ENCODE measurements at places on chromosomes 2 and 18.
A peak's percentile ranks its signal among the peaks of the same experiment; 100 is the strongest.

DNA sequence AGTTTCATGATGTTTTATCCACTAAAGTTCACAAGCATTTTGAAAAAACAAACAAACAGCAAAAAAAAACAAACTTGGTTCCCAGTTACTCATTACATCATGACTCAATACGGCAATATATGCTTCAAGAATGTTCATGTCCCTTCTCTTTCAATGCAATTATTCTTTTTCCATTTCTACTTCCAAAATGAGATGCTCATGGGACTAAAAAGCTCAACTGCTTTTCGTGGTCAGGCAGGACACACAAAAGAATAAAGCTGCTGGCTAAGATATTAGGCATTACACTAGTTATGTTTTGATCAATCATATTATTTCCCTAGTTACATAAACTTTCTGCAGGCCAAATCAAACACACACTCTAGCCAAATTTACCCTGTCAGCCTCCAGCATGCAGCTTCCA lies 301.3 kb downstream of the EPHA4 start:
- no peak for DNase-seq

- no peak for DNase-seq
Observed at GRCh38 chr18:51426996-51427395, 229.5 kb upstream of the MEX3C start.

DNA sequence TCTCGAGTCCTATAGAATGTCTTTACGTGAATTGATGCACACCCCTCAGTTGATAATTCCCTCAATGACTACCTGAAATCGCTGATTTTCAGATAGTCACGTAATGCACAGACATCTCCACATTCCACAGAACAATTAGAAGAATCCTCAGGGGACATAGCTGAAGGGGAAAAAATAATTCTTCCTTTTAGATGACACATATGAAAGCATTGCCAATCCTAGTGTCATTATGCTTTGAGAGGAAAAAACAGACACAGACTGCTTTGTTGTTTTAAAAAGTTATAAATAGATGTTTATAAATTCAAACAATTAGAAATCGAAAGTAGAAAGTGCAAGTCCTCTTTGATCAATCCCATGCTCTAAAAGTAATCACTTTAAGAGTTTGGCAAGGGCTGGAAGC lies 100.6 kb upstream of the FN1 start:
- no peak for DNase-seq

DNA sequence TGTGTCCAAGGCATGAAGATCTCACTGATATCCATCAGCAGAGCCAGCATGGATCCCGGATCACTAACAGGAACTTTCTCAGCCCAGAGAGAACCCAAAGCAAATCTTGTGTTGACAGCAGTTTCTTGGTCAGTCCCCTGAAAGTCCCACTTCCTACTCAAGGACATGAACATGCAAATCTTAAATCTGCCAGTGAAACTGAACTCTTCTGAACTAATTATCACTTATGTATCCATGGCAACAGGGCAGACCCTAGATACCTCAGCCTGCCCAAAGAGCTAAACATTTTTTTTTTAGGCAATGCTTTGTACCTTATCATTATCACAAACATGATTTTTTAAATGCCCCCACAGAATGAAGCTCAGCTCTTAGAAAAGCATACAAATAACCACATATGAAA lies 127.8 kb upstream of the DDX18 start:
- DNase-seq: no peak

- no peak for DNase-seq
Observed at GRCh38 chr18:46754188-46754587, 2.7 kb downstream of the ST8SIA5 start.

- no peak for DNase-seq
Observed at GRCh38 chr2:201116959-201117734, 1.2 kb downstream of the CFLAR start.

DNA sequence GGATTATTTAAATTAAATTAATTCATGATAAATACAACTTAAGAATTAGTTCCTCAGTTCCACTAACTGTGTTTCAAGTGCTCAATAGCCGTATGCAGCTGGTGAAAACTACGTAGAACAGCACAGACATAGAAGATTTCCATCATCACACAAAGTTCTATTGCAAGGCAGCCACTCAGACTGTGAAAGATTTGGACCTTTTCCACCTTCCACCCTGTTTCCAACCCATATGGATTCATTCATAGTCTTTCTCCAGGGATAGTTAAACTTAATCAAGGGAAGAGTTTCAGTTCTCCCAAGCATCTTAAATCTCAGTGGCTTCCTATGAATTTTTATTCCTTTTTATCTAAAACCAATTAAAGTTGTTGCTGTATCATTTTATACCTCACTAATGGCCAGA lies 2030.8 kb downstream of the SUCLG1 start:
- DNase-seq: no peak

- DNase-seq: no peak
Observed at GRCh38 chr2:207692206-207693065, 19.0 kb upstream of the CCNYL1 start.

DNA sequence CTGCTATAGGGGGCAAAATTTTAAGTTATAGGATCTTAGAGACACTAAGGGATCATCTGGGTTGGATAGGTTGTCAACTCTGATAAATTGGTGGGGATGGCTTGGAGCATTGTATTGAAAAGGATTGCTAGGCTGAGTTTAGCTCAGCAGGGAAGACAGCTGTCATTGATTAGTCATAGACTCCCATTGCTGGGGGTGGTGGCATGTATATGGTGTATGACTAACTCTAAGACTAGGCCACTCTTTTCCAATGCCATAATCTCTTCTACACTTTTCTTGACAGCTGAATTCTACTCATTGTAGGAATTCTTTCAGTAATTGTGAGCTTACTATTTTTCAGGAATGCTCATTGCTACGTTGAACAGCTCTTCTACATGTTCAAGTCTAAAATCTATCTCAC lies 81.3 kb upstream of the PELI1 start:
- no peak for DNase-seq

- DNase-seq: no peak
Observed at GRCh38 chr2:211833582-211834279, 704.9 kb downstream of the ERBB4 start.

GRCh38 chr2:174841350-174841749 lies 77.1 kb upstream of the CHRNA1 start:
- no peak for DNase-seq

DNA sequence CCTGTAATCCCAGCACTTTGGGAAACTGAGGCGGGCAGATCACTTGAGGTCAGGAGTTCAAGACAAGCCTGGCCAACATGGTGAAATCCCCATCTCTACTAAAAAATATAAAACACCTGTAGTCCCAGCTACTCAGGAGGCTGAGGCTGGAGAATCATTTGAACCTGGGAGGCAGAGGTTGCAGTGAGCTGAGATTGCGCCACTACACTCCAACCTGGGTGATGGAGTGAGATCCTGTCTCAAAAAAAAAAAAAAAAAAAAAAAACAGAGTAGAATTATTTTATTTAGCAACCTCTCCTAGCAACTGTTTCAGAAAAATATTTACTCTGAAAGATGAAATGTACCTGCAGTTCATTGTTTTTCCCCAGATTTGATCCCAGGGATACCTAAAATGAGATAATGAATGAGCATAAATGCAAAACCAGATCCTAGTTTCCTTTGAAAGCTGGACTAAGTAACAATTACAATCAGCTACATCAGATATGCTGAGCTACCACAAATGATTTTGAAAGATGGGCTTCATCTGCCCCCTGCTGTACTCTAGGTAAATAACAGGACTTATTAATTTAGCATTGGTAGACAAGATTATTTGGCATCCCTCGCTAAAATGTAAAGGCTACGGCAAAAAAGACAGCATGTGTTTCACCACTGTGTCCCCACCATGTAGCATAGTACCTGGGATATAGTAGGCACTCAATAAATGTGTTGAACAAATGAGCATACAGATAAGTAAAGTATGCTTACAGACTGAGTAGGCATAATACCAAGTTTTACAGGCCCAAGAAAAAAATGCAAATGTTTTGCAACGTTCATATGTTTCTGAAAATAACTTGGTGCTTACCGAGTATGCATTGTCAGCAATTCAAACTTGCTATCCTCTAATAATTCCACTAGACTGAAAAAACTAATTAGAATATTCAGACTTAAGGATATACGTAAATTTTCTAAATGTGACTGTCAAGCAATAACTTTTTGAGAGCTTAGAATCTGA lies 102.5 kb downstream of the ATL2 start:
- DNase-seq: peak; percentile 27

DNA sequence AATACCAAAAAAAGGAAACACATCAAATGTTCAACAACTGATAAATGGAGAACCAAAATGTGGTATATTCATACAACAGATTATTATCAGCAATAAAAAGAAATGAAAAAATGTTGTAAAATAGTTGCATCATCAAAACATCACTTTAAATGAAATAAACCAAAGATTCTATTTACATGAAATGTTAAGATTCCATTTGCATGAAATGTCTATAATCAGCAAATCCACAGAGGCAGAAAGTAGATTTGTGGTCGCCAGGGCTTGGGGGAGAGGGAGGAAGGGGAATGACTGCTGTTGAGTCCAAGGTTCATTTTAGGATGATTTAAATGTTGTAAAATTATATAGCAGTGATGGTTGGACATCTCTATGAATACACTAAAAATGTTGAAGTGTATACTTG lies 181.9 kb downstream of the RTP5 start:
- DNase-seq: no peak

DNA sequence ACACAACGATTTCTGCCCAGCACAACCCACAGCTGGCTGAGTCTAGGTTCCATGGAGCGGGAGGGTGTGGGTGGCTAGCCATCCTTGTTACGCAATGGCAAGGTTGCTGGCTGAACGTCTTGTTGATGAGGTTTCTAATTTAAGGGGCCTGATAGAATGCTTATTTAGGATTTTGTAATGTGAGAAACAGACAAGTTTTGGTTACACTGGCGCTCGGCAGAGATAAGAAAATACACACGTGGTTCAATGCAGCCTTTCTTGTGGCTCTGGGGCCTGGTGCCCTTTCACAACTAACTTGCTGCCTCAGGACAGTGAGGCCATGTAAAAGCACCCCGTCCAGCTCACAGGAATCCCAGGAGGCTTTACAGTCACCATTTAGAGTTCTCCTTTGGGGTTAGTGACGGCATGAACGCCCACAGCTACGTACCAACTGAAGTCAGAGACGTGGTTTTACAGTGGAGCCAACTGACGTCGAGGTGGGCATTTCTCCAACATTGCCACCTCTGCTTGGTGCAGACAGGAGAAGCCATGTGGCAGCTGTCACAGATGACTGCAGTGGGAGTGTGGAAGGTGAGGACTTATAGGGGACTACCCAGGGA lies 29.7 kb upstream of the PIEZO2 start:
- DNase-seq: no peak

DNA sequence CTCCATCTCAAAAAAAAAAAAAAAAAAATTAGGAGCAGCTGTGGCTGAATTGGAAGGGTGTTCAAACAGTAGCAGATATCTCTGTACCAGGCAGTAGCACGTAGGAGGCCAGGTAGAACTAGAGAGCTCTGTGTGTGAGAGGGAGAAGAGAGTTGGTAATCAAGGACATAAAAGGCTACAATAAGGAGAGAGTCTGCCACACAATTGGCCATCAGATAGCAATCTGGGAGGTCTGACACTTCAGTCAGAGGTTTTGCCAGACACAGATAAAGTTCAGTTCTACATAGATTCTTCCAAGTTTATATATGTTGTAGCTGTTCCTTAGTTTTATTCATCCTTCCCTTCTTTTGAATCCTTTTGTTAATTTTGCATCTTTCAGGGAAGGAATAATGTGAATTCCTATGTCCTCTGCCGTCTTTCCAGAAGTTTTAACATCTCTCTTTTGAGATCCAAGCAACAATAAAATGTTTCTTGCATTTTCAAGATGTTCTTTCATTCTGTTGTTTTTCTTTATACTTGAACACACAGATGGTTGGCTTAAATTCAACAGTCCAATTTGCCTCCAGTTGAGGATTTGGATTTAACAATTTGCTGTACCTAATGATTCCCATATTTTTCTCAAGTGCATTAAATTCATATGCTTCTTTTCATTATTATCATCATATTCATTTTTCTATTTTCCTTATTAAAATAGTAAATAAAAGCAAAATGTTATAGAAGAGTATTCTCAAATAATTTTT lies 600.3 kb upstream of the GCFC2 start:
- DNase-seq: no peak

GRCh38 chr2:2906091-2906490 lies 471.5 kb downstream of the EIPR1 start:
- no peak for DNase-seq

- DNase-seq: no peak
Observed at GRCh38 chr2:145524836-145525235, 1004.9 kb upstream of the ZEB2 start.

- DNase-seq: no peak
Observed at GRCh38 chr2:95278051-95278471, 3.8 kb downstream of the PROM2 start.

DNA sequence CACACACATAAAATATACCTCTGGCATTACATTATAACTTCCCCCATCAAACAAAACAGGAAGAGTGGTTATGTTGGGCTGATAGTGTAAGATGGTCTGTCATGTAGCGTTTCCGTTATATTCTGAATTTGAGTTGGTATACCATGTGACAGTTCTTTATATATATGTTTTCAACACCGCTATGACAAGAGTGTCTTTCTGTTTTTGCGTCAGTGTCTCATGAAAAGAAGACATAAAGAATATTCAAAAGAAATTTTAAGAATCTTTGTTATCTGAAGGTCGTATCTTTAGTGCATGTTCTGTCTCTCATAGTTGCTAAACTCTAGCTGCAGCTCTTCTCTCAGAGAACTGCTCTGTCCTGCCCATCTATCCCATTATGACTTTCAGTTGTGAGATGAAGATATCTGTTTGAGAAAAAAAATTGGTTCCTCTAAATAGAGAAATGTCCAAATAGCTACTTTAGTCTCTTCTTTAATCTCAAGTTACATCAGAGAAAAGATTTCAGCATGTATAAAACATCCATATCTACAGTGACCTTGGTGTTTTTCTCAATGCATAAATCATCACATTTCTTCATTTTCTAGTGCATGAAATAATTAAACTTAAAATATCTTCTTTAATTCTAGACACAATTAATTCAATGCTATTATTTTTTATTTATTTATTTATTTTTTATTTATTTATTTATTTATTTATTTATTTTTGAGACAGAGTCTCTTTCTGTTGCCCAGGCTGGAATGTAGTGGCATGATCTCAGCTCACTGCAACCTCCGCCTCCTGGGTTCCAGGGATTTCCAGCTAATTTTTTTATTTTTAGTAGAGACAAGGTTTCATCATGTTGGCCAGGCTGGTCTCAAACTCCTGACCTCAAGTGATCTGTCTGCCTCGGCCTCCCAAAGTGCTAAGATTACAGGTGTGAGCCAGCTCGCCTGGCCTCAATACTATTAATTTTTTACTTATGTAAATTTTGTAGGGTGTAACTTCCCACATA lies 24.3 kb upstream of the PSME4 start:
- no peak for DNase-seq

GRCh38 chr2:144248350-144249034 lies 271.4 kb downstream of the ZEB2 start:
- DNase-seq: no peak

Measured in iPS DF 6.9 (cell line).